Adrenal gland (tissue), 19 donors: ENCODE measurements at places on chromosomes 2 and 18. TPM values are rescaled to one million over a fixed set of nuclear protein-coding genes. Genes with fewer than 3 reads are reported as not detected.

GRCh38 chr2:150742094-150742493 is 254.6 kb upstream of the RND3 start:
- no peak for DNase-seq

DNA sequence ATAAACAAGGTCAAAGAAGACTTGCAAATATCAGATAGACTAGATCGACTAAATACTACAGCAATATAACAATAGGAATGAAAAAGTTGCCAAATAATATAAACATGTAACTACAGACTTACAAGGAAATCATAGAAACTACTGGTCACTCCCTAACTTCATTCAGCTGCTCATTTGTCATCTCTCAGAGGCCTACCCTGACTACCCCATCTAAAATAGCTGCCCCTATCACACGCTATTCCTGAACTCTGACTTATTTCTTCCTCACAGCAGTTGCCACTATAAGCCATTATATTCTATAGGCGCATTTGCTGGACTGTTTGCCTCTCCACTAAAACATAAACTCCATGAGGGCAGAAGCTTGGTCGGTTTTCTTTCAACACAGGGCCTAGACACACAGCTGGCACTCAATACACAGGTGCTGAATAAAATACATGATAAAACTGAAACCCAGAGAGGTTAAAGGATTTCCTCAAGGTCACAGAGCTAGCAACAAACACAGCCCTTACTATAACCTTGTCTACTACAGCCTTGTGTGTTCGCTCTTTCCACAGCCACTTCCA is 1.8 kb downstream of the STRN start:
- no peak for DNase-seq

- DNase-seq = peak; percentile 31
Measured at GRCh38 chr2:202104286-202104870, 31.3 kb downstream of the KIAA2012 start.

The TLX2 gene
- total RNA-seq = not detected

The UGT1A3 gene
- total RNA-seq = not detected
